Stromal cell of bone marrow (primary cell): ENCODE measurements at places on chromosomes 13 and 19.
A peak's percentile ranks its signal among the peaks of the same experiment; 100 is the strongest.

- no peak for DNase-seq
Measured at GRCh38 chr13:79989217-79989661, 351.7 kb downstream of the SPRY2 start.

- no peak for DNase-seq
Measured at GRCh38 chr13:41501281-41501680, 43.9 kb downstream of the RGCC start.

DNA sequence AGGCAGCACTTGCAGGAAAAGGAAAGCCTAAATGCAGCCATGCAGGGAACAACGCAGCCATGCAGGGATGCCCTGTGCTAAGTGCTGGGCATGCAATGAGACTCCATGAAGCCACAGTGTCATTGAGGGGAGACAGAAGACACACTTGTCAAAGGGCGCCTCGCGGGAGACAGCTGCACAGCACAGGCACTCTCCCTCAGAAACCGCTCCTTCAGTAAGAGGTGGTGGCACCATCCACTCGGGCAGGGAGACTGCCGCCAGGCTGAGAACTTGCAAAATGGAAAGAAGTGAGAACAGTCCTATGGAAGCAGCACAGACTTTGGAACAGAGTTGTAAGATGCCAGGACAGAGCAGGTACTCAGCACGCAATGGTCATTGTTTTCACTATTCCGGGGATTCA, 51.1 kb downstream of the GGACT start:
- DNase-seq = no peak

- DNase-seq = no peak
Measured at GRCh38 chr13:26050568-26051230, 1.1 kb downstream of the SHISA2 start.

DNA sequence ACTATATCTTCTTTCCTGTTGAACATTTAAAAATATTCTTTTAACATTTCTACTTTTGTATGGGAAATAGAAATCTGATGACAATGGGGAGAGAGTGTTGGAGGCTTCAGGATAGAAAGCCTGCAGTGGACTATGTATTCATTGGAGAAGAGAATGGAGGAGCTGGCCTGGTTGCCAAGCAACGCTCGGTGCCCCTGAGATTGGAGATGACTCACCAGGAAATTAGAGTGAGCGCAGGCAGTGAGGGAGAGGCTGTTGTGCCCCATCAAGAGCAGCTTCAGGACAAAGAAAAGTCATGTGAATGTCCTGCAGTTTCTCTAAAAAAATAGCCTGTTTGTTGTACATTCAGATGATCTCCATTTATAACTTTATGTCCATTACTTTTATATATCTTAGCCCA, 48.7 kb upstream of the ZNF835 start:
- DNase-seq = no peak

- no peak for DNase-seq
Measured at GRCh38 chr19:18013210-18014111, 5.5 kb downstream of the ARRDC2 start.

DNA sequence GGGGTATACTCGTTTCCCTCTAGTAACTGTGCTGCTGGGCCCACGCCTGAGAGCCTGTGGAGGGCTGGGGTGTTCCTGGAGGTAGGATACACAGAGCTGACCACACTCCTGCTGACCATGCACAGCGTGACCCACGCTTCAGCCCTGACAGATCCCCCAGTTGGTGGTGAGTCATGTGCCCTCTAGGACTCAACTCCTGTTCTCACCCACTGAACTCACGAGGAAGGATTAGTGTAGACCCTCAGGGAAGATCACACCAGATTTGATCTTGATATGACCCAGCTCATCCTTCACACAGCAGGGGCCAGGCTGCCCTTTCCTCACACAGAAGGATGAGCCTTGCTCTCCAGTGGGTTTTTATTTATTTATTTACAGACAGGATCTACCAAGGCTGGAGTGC, 13.3 kb upstream of the ACP7 start:
- no peak for DNase-seq

DNA sequence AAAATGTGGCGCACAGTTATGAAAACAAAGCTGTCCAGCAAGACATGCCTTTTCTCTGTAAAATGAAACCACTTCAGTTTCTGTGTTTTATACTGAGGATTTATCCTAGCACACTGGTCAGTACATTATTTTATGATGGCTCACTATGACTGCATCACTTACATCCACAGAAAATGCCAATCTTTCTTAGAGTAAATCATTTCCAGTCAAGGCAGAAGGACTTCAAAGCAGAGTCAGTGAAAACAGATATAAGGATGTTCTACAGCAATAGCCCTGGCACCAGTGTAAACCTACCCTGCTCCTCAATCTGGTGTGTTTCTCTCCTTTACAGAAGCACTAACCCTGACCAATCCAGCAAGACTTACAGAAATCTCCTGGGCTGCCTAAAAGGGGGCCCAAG, 473.5 kb downstream of the GPC6 start:
- DNase-seq = peak; percentile 28

DNA sequence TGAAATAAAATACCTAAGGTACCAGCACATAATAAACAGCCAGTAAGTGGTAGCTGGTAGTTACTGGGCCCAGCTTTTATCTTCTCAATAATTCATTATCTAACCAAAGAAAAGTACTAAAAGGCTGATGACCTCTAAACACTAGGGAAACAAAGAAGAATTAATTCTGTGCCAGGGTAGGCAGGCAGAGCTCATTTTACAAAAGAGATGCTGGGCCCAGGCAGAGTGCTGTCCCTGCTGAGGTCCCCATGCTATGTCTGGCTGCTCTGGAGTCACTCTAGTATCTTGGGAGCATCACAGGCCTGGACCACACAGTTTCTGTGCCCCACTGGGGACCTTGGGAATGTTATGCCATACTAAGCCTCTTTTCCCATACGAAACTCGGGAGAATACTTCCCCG, 18.2 kb downstream of the ZNF507 start:
- DNase-seq = no peak

DNA sequence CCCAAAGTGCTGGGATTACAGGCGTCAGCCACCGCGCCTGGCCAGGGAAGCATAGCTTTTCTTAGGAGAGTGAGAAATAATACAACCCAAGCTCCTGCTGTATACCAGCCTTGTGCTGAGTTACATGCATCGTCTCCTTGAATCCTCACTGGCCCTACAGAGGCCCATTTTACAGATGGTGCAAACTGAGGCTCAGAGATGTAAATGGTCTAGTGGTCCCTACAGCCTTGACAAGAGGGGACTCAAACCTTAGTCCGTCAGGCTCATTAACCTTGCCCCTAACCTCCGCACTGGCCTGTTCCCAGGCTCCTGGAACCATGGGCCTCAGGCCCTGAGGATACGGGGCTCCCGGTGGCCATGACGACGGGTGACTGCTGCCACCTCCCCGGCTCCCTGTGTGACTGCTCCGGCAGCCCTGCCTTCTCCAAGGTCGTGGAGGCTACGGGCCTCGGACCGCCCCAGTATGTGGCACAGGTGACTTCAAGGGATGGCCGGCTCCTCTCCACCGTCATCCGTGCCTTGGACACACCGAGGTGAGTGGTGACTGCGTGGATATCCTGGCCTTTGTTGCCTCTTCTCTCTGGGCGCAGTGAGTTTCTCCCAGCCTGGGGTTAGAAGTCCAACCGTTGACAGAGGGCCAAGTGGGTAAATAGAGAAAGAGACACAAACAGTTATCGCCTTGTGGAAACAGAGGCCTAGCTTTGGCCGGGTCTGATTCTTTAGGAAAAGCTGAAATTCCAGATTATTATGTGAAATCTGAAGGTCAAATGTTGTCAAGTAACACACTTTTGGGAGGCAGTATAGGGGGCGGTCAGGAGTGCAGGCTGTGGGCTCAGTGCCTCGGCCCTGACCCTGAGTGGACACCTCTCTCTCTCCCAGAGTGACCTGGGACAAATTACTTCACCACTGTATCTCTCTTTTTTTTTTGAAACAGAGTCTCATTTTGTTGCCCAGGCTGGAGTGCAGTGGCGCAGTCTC, 8.7 kb downstream of the MARCHF2 start:
- DNase-seq = no peak

- no peak for DNase-seq
Measured at GRCh38 chr19:11710313-11710712, 28.4 kb downstream of the ZNF823 start.

GRCh38 chr13:30735872-30736175, 481 bp downstream of the ALOX5AP start:
- DNase-seq = no peak

DNA sequence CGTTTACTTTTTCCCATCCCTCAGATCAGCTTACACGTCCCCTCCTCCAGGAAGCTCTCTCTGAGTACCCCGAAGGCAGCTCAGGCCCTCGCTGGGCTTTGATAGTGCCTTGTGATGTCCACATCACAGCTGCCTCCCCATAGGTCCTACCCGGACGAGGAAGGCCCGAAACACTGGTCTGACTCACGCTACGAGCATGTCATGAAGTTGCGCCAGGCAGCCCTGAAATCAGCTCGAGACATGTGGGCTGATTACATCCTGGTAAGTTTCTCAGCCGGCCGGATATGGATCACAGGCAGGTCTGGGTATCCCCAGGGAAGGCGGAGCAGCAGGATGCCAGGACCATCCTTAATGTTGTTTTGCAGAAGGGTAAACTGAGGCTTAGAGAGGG, 4.8 kb downstream of the COLGALT1 start:
- DNase-seq = peak; percentile 64

DNA sequence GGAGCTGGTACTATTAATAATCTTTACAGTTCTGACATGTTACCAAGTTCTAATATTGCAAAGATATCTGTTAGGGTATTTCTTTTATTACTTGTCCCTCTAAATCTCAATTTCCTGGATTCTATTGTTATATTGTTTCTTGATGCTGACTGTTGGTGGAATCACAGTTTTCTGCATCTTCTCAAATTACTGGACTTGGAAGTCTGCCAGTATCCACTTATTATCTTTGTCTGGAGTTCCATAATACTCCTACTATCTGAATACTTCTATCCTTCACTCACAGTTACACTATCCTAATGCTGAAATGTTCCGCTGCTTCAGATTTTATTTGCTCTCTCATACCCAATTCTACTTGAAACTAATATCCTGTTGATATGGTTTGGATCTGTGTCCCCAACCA, 1985.7 kb upstream of the PRR20A start:
- no peak for DNase-seq

DNA sequence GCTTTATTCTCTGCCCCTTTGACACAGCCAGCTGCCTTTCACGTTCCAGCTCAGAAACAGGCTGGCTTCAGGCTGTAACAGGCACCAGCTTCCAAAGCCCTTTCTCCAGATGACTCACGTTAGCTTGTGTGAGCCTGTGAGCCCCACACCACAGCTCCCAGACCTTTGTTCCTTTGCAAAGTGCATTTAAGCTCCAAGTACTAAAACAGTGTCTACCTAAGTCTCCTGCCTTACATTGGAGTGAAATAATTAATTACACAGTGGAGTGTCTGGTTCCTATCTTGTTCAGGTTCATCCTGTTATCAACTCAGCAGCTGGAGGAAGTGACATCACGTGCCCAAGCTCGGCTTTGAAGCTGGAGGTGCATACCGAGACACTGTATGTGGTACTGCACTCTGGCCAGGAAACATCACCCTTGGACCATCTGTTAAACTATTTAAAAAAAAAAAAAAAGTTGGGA, 475.8 kb downstream of the FOXO1 start:
- DNase-seq = peak; percentile 30

DNA sequence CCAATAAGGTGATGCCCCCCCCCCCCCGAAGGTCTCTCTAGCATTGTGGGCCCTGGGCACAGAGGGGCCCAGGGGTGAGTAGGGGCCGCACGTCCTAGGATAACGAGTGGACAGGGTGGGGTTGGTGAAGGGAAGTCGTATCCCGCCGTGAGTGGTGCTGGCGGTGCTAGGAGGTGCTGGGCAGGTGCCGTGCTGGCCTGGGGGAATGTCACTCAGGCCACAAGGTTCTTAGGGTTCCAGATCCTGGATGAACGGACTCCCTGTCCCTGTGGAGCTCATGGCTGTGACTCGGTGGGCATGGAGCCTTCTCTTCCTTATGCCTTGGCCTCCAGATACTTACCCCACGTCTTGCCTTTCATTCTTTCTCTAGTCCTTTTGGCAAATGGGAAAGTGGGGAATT, 157.4 kb upstream of the SOX1 start:
- no peak for DNase-seq

DNA sequence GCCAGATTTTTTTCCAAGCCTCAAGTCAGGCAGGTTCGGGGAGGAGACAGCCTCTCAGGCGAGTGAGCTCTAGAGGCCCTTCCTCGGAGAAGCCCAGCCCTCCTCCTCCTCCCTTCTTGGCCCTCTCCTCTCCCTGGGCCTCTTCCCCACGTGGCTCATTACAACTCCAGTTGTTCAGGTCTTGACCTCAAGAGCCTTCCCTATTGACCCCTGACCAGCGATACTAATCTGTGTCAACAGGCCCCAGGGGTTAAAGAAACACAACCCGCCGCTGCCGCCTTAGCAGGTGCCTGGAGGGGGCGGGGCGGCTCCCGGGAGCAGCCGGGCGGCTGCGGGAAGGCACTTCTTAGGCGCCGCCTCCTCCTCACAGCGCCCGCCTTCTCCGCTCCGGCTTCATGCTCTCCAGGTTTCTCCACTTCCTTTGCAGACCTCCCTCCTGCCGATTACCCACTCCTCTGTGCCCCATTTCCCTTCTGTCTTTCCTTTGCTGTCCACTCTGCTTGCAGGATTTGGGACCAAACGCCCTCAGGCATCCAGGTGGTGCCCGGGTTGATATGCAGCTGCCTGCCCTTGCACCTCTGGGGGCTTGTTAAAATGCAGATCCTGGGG, 51.0 kb downstream of the LYL1 start:
- no peak for DNase-seq

DNA sequence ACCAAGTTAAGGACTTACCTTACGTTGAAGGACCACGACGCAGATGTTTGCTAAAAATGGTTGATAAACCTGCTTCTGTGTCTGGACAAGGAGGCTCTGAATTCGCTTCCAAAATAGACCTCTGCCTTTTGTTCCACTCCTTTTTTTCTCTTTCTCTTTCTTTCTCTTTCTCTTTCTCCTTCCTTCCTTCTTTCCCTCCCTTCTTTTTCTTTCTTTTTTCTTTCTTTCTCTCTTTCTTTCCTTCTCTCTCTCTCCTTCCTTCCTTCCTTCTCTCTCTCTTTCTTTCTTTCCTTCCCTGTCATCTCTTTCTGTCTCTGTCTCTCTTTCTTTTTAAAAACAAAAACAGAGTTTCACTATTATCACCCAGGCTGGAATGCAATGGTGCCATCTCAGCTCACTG, 290.7 kb downstream of the MYO16 start:
- no peak for DNase-seq

DNA sequence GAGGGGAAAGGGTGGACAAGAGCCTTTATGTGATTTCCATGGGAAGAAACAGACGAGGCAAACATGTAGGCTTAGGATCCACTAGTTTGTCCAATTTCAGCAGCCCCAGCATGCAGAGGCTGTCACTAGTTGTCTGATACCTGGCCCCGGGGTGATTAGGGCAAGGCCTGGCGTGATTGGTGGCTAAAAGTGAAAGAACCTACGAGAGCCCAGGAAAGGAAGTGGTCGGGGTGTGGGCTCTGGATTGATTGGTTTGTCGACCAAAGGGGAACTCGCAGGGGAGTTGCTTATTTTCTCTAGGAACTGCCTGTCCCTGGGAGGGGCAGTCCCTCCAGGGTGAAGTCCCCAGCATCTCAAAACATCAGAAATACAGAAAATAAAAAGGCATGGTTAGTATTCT, 64.2 kb upstream of the UQCRFS1 start:
- no peak for DNase-seq

GRCh38 chr19:6424195-6424938, at the start of gene KHSRP:
KHSRP (minus strand) TSS chr19:6424811; CDS start chr19:6424701, 110 bp downstream.
- DNase-seq = no peak

GRCh38 chr13:97653443-97654140, 219.6 kb downstream of the RAP2A start:
- DNase-seq = no peak

- no peak for DNase-seq
Measured at GRCh38 chr19:51227326-51227725, 2.4 kb downstream of the CD33 start.
